NCI-H1436 treated with DMSO at 0.1 percent for 48 hours (cell line): ENCODE measurements at places on chromosomes 3 and 15.

DNA sequence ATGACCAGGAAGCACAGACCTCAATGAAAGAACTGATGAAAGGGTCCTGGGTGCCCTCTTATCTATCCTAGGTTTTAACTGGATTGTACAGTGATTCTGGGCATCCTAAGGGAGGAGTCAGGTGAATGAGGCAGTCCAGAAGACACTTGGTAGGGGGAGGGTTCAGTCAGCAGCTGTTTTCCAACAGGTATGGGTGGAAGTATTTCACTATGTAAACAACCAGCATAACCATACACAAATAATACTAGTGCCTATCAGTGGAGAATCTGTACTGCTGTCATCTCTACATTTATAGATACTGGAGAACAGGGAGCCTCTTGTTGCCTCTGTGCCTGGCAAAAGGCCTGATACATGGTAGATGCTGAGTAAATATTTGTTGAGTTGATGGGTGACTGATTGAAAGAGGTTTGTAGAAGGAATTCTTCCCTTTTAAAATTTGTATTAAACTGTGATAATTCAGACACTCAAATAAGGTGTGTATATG, 328.5 kb downstream of the RBMS3 start:
- DNase-seq = no peak

DNA sequence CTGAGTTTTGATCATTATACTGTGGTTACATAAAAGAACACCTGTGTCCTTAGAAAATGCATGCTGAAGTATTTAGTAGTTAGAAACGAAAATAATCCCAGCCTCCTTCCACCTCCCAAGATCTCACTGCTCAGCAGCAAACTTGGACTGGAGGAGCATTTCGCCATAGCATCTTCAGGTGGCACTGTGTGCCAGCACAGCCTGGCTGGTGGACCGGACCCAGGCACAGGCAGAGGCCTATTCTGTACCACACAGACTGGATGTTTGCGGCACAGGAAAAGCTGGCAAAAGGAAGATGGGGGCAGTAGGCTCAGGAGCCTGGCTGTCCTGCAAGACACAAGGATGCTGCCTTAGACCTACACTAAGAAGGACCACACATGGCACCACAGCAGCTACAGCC, 10.2 kb downstream of the STIMATE start:
- DNase-seq = no peak

GRCh38 chr15:67253101-67253500, 1.4 kb downstream of the AAGAB start:
- no peak for DNase-seq

DNA sequence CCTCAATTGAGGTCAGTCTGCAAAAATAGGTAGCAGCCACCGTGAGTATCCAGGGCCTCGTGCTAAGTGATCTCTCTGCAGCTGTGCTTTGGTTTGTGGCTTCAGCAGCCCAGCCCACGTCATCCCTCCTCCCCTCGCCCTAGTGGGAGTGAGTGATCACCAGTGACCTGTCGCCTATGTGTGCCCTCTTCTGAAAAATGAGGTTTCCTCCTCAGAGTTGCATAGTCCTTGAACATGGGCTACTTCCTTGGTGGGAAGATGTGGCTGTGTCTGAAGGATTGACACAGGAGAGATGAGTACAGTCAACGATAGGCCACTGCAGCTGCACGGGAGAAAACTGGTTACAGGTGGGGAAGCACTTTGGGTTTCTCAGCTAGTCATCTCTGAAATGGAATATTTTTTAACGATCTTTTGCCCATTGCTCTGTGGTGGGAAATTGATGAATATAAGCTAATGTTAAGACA, 144.8 kb upstream of the BHLHE40 start:
- DNase-seq = no peak

DNA sequence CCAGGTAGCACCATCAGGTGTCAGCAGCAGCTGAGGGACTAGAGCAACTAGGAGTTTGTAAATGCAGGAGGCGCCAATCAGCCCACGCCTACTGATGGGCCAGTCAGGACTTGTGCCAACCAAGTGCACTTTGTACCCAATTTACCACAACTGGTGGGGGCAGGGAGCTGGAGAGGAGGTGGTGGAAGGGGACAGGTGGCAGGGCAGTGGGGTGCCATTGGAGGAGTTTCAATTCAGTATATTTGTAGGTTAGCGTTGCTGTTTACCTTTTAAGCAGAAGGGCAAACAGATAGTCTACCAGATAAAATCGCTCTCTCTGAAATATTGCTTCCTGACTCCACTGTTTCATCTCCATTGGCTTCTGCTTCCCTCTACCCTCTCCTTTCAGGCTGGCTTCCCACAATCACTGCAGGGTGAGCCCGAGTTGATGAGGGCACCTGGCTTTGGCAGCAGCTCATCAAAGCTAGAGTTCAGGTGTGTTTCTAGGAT, 75.7 kb downstream of the TRIM69 start:
- peak; percentile 89 for DNase-seq

DNA sequence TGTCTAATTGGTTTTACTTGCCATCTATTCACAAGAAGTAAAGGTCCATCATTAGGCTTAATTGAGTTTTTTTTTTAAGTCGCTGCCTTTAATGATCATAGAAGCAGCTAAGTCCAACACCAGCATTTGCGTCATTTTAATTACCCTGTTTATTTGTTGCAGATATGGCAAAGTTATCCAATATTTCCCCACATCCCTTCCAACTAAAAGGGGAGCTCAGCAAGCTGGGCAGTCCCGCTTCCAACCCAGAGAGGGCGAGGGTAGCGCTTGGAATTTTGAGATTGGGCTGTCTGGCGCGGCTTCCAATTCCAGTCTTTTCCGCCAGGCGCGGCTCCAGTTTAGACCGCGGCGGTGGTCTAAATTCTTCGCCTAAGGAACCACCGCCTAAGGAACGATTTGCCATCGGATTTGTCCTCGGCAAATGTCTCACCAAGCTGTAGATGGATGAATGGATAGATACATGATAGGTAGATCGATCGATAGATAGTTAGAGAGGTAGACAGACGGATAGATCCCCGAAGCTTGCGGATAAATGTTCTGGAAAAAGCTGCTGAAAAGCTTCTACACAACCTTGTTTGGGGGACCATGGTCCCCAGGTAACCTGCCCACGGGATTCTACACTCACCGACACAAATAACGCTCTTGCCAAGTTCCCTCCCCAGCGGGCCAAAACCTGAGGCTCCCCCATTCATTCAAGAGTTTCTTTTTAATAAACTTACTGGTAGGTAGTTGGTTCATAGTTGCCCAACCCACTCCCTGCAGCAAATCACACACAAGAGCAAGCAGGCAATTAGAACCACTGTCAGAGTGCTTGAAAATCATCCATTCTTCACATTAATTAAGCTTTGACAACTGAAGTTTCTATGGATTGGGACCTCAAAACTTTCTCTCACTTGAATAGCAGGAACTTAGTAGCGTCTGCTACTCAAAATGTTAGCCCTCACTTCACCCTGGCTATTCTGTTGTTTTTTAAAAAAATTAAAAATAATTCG, 49.1 kb downstream of the ZIC4 start:
- no peak for DNase-seq

DNA sequence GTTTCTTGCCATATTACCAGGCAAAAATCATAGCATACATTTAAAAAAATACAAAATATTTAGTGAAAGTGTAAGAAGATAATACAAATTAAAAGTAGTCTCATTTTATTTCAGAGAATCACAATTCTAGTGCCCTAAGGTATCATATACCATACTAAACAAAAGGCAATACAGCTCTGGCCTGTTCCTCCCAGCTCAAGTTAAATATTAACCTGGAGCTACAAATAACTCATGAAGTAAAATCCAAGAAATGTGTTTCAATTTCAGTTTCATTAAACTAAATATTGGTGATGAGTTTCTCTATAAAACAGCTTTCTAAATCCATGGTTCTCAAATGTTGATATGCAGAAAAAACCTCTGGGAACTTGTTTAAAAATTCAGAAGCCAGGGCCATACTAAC, 67.7 kb downstream of the INO80 start:
- DNase-seq = no peak

DNA sequence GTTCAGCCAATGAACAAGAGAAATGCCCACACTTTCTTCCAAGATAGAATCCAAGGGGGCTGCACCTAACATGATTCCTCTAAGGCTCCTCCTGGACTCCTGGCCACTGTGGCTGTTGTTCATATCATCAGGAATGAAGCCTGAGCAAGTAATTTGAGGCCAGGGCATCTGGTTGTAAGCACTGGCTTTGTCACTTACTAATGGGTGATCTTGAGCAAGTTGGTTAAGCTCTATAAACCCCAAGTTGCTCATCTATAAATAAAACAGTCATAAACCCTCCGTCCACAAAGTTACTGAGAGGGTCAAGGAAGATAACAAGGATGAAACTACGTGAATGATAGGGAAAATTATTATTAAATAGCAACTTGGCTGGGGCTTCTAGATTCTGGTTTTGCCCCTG, 58.3 kb downstream of the CDC25A start:
- no peak for DNase-seq

- DNase-seq = no peak
These were observed 181.1 kb downstream of the MYRIP start for GRCh38 chr3:39990532-39990931.

GRCh38 chr3:138600100-138600745, 6.2 kb upstream of the CEP70 start:
- DNase-seq = no peak

- no peak for DNase-seq
These were observed 410.9 kb upstream of the PROK2 start for GRCh38 chr3:72195895-72196294.

GRCh38 chr15:101568309-101568708, 78.8 kb upstream of the PCSK6 start:
- no peak for DNase-seq

GRCh38 chr3:179971280-179971679, 65.5 kb downstream of the PEX5L start:
- DNase-seq = no peak
